Activated effector memory CD4-positive, alpha-beta T cell treated with anti-CD3 and anti-CD28 coated beads, Interleukin-2, amount 50 U/mL, for 16 hours (primary cell): ENCODE measurements at places on chromosomes 6 and 20.

DNA sequence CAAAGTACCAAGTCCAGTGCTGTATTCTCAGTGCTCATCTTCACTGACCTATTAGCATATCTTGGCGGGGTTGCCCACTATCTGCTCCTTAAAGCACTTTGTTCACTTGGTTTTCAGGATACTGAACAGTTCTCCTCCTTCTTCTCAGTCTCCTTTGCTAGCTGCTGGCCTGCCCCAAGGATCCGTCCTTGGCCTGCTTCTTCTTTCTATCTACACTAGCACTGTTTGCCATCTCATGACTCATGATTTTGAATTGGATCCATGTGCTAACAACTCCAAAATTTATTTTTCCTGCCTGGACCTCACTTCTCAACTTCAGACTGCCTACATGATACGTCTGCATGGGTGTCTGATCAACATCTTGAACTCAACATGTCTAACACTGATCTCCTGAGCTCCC lies 15.5 kb downstream of the TPD52L1 start:
- DNase-seq: no peak

DNA sequence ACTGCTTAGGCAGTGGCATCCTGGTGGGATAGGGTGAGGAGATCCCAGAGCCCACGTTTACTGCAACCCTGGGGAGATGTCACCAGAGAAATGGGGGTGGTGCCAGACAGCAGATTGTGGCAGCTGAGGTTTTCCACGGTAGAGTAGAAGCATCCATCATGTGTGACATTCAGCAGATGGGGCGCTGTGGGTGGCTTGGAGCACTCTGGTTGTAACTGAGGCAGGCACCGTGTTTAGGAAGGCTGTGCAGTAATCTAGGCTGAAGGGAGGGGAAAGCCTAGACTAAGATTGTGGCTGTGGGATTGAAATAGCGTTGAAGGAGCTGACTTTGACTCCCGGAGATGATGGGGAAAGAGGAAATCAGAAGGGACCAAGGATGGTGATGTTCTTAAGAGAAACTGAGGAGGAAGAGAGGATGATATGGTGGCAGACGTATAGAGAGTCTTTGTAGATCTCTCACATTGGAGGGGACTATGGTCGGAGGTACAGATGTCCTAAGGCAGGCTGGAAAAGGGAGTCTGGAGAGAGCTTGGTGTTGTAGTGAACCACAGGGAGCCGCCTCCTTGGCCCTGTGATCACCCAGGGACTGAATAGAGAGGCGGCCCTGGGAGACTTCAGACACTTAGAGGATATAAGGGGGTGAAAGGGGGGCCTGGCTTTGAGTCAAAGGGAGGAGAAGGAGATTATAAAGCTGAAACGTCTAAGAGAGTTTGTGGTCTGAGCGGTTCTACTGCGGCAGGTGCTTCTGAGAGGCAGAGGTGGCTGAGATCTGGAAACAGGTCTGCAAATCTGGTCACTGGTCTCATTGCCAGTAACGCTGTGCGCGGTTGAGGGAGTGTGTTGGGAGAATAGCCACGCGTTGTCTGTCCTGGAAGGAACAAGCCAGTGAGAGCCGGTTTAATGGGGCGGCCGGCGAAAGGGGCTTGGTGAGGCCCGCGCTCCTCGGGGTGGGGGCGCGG lies 792 bp upstream of the MICA start:
- DNase-seq: peak; percentile 78

DNA sequence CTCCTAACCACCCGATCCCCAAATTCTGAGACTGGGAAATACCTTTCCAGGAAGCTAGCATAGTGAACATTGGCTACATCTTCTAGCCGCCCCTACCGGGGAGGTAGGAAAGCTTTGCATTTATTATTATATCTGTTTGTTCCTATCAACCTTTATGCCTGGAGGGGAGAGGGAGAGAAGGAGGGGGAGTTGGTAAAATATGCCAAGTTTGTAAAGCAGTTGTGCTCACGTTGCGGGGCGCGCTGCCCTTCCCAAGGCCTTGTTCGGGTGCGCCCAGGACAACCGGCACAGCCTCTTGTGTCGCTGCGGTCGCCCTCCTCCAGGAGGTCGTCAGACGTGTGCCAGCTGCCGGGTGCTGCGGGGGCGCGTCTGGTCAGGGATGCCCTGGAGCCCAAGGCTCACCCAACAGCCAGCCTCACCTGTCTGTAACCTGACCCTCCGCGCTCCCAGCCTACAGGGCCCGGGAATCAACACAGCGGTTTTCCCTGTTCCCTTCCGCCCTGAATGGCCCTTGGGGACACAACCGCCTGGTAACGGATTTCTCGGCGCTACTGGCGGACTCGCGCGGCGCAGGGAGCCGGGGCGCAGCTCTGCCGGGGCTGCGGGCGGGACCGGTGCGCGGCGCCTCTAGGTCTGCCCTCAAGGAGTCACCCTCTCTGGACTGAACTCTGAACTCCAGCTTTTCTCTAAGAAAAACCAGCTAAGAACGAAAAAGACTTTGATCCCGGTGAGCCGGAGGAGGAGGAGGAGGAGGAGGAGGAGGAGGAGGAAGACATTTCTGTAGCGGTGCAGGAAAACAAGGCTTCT lies 1.1 kb upstream of the OVOL2 start:
- no peak for DNase-seq

DNA sequence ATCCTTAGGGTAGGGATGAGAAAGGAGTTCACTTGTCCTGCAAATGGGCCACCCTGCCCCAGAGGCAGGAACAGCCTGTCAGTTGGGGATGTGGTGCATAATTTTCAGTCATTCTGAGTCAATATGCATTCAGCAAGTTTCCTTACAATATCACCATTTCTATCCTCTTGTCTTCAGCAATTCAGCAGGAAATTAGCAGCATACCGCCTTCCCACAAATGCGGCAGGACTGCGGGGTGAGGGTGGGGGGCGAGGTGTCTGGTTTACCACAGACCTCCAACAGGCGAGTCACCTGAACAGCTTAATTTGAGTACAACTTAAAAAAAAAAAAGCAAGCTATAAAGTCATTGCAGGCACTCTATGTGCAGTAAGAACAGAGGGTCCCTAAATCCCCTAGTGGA lies 126.8 kb downstream of the MAP3K7 start:
- DNase-seq: peak; percentile 68

DNA sequence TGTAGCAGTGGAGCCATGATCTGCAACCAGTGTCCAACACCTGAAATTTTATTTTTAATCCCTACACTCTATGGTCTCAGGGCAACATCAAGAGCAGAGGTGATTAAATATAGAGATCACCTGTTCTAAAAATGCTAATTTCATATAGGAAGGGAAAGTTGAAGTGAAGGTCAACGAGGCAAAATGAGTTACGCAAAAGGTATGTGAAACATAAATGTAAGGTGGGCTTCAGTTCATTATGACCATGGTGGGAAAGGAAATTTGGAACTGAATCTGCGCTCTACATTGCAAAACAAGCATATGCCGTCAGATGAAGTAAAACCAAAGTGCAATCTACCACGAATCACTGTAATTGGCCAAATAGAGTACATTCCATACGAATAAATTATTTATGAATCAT lies 35.2 kb upstream of the STMND1 start:
- DNase-seq: no peak

DNA sequence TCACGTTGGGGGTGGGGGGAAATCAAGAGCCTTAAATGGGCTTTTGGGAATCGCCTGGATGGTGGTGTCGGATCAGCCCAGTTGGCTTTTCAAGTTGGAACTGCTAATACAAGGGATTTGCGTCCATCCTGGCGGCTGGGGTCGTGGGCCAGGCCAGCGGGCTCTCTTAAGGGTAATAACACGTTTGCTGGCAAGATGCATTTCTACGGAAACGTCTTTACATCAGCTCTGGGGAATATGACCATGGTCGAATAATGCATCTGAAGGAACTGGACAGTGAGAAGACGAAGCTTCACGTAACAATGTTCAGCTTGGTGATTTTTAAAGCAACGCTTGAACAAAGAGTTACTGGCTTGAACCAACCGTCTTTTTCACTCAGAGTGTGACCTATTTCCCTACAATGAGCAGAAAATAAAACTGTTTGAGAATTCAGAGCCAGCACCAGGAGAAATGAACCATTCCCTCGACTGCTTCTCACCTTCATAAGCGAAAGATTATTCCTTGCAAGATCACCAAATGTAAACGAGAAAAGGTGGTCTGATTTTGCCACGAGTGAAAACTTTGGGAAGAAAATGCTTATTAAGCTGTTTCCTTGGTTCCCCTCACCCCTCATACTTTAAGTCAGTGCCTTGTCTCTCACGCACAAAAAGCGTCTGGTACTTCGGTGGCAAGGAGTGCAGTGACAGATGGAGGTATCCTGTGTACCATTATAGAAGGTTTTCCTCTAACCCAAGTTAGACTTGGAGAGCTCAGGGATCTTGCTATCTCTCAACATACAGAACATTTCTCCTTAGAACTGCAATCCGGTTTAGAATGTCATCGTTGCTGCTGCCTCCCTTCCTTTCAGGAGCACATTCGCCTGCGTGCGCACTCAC lies 1.4 kb upstream of the MARCKS start:
- no peak for DNase-seq

GRCh38 chr20:35288325-35289060 lies 3.7 kb downstream of the FAM83C start:
- DNase-seq: no peak

GRCh38 chr20:47786765-47787107 lies 1.5 kb upstream of the SULF2 start:
- no peak for DNase-seq

GRCh38 chr20:1210501-1210900 lies 7.2 kb downstream of the C20orf202 start:
- no peak for DNase-seq
